ENCODE measurements at places on chromosomes 7 and 10. TPM values are rescaled to one million over a fixed set of nuclear protein-coding genes. Genes with fewer than 3 reads are reported as not detected.

CDC14C gene
- not detected for total RNA-seq

ACSM6 gene
- not detected for total RNA-seq

TRIM56 gene
- total RNA-seq: 21.8 TPM

PRSS1 gene
- not detected for total RNA-seq

RASA4B gene
- total RNA-seq: 9.8 TPM

GIMAP8 gene
- 67.5 TPM for total RNA-seq

ENTPD7 gene
- total RNA-seq: 20.6 TPM

NXPH1 gene
- total RNA-seq: not detected

GHRHR gene
- total RNA-seq: not detected

INHBA gene
- 32.3 TPM for total RNA-seq

MACROH2A2 gene
- total RNA-seq: not detected

SPDYE16 gene
- 0.22 TPM for total RNA-seq

TMEM236 gene
- 0.24 TPM for total RNA-seq

Data from endothelial cell of umbilical vein (primary cell).